ENCODE measurements at places on chromosomes 16 and 17. TPM values are rescaled to one million over a fixed set of nuclear protein-coding genes. Genes with fewer than 3 reads are reported as not detected.

The IGF2BP1 gene
- total RNA-seq, result not detected

- peaks cover 64% of the 10 kb centered on the region for H3K4me1 ChIP-seq
- no peak overlapping the region for H3K4me3 ChIP-seq
- no peak for DNase-seq
- no peaks in the 10 kb centered on the region for H3K36me3 ChIP-seq
- no peaks in the 10 kb centered on the region for H3K27me3 ChIP-seq
Observed at GRCh38 chr17:38425744-38426143, 2.5 kb upstream of the ARHGAP23 start.

DNA sequence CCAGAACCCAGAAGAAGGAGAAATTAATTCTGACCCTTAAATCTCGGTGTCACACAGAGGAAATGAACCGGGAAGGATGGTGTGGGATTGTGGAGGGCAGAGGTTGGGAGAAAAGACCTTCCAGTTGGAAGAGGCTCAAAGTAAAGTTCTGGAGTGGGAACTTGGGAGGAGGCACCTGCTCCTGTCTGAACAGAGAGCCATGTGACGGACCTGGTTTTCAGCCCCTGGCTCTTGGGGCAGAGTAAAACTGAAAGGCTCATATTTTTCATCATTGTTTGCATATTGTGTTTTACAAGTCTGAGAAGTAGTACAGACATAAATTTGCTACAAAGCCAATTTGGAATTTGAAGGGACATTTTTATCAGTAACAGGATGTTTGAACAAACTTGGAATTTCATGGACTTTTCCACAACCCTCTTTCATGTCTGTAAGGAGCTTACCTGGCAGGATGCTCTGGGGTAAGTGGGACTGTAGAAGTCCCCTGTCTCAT is 24.4 kb upstream of the SEC14L1 start:
- peaks cover 52% of the 10 kb centered on the region for H3K4me1 ChIP-seq
- peak overlapping the region; percentile 84 for H3K27ac ChIP-seq
- H3K4me3 ChIP-seq, result no peak overlapping the region
- no peaks in the 10 kb centered on the region for H3K27me3 ChIP-seq
- no peak for DNase-seq

The ABCA9 gene
- total RNA-seq, result 130 TPM

DNA sequence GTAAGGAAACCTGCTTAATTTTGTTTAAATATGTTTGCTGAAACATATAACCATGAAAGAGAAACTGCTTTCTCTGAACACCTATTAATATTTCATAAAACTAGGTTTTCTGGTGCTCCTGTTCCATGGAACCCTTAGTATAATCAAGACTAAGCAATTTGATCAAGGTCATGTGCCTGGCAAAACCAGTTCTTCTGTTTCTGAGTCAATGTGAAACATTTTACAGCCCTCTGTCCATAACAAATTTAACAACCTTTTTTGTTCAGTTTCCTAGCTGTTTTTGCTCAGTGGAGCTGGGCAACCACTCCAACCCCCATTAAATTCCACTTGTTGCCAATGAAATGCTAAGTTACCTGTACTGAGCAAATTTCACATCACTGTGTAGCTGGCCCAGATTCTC is 344.0 kb downstream of the CA10 start:
- no peaks in the 10 kb centered on the region for H3K36me3 ChIP-seq
- no peak for DNase-seq
- H3K4me3 ChIP-seq, result no peak overlapping the region
- no peaks in the 10 kb centered on the region for H3K4me1 ChIP-seq
- H3K27me3 ChIP-seq, result no peaks in the 10 kb centered on the region

DNA sequence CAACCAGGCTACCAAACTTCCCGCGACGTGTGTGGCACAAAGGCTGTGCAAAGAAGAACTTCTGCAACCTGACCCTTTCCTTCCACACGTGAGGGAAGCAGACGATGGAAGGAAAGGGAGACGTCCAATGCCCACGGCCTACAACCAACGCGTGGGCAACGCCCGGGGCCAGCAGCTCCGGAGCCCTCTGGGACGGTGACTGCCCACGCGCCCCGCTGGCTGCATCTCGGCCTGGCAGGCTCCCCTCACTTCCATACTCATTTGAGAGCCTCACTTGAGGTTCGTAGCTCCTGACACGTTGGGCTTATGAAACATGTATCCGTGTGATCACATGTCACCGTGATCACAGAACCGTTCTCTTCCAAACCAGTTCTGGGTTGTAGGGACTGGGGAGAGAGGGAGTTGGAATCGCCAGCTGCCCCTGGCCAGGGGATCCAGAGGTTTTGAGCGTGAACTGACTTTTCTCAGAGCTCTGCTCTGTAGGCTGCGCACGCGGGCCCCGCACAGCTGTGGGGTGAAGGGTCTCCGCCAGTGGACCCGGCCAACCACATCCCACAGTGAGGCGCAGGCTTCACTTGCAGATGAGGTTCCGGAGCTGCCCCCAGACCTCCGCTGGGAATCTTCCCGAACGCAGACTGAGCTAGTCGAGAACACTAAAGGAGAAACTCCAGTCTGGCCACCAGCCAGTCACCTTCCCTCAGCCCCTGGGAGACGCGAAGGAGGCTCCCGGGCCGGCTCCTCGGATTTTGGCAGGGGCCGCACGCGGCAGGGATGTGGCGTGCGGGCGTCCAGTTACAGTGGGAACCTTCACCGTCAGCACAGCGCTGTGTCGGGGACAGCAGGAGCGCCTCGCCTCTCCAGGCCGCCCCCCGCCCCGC is 1.0 kb downstream of the LMF1 start:
- DNase-seq, result no peak
- no peaks in the 10 kb centered on the region for H3K27me3 ChIP-seq
- H3K27ac ChIP-seq, result peak overlapping the region; percentile 86
- H3K4me3 ChIP-seq, result peak overlapping the region; percentile 99
- no peaks in the 10 kb centered on the region for H3K36me3 ChIP-seq

DNA sequence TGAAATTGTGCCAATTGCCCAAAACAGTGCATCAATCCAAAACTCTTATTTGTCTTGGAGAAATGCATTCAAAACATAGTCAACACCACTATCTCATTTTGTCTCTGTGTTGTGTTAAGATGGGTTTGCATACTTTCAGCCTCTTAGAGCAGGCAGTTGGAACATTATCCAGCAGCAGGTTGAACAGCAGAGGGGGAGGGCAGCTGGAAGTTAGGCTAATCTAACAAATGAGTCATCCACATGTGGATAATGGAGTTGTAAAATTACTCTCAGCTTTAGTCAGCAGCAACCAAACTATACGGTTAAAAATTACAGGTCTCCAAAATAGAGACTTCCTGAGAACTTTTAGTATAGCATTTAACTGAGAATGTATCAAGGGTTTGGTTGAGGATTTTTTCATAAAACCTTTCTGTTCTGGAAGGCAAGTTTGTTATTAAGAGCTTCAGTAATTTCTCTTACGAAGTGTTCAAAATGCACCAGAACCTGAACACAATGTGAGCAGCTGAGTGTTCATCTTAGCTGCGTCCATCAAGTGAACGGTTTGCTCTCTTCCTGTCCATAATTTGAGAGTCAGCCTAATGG is 46.3 kb downstream of the PRKCA start:
- H3K27me3 ChIP-seq, result no peaks in the 10 kb centered on the region
- H3K36me3 ChIP-seq, result no peaks in the 10 kb centered on the region
- H3K4me1 ChIP-seq, result peaks cover 20% of the 10 kb centered on the region
- DNase-seq, result no peak
- no peak overlapping the region for H3K27ac ChIP-seq

The TBC1D3I gene
- not detected for total RNA-seq

DNA sequence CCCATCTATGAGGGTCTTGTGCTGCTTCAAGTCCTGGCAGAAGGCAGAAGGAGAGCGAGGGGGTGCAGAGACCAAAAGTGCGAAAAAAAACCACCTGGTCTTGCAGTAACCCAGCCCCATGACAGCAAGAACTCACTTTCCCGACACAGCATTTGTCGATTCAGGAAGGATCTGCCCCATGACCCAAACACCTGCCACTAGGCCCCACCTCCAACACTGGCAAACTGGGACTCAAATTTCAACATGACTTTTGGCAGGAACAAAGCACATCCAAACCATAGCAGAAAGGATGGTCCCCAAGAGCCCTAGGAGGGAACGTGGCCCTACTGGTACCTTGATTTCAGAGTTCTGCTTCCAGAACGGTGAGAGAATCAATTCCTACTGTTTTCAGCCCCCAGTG is 34.7 kb upstream of the KLHDC4 start:
- no peaks in the 10 kb centered on the region for H3K27me3 ChIP-seq
- H3K36me3 ChIP-seq, result no peaks in the 10 kb centered on the region
- no peaks in the 10 kb centered on the region for H3K4me1 ChIP-seq
- H3K4me3 ChIP-seq, result no peak overlapping the region
- DNase-seq, result no peak

The HYDIN gene
- 1.5 TPM for total RNA-seq

- H3K36me3 ChIP-seq, result no peaks in the 10 kb centered on the region
- no peak overlapping the region for H3K27ac ChIP-seq
- H3K4me1 ChIP-seq, result no peaks in the 10 kb centered on the region
- H3K4me3 ChIP-seq, result no peak overlapping the region
- H3K27me3 ChIP-seq, result no peaks in the 10 kb centered on the region
Observed at GRCh38 chr17:83114706-83115105, 35.3 kb downstream of the METRNL start.

DNA sequence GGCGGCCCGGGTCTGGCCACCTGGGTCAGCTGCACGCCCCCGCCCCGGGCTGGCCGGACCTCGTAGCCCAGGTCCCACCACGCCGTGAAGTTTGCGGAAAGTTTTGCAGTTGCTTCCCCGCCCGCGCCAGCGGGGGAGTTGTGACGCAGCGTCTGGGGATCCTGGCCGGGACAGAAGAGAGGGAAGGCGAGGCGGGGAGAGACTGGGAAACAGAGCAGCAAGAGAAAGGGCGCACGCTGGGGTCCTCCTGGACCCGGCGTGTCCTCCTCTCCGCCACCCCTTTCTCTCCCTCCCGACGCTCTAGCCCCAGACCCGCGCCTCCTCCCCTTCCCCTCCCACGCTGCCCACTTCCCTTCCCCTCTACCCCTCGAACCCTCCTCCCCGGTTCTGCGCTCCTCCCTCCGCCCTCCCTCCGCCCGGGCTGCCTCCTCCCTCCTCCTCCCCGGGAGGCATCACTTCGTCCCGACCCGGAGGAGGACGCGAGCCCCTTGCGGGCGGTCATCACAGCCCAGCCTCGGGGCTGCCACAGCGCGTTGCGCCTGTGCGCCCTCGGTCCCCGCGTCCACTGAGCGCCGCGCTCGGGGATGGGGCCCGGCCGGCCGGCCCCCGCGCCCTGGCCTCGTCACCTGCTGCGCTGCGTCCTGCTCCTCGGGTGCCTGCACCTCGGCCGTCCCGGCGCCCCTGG is at the start of gene MRC2:
Gene MRC2 (plus strand): TSS at position 452 of the 685 bp plus-strand sequence. CDS start 133 bp downstream, at position 585.
- H3K27ac ChIP-seq, result peak within 1 kb of the TSS; percentile 61
- H3K36me3 ChIP-seq, result no peaks in the 10 kb centered on the region
- peaks cover 7% of the 10 kb centered on the region for H3K4me1 ChIP-seq
- DNase-seq, result peak; percentile 47
